Tibial nerve (tissue), 4 donors: ENCODE measurements at places on chromosomes 3 and 15. TPM values are rescaled to one million over a fixed set of nuclear protein-coding genes. Genes with fewer than 3 reads are reported as not detected.

SLC9A9 gene
- total RNA-seq, result 11.1 TPM

ZIC4 gene
- total RNA-seq, result not detected

HESX1 gene
- total RNA-seq, result 3.6 TPM

LSAMP gene
- total RNA-seq, result 4.0 TPM

RBSN gene
- 35.4 TPM for total RNA-seq

- no peak for DNase-seq
Observed at GRCh38 chr3:50269977-50270413, 1.0 kb downstream of the SEMA3B start.

GRCh38 chr15:78047761-78048627 is 29.5 kb downstream of the TBC1D2B start:
- no peak for DNase-seq

GRCh38 chr3:194032828-194033435 is 103.0 kb upstream of the HES1 start:
- no peak for DNase-seq

DNA sequence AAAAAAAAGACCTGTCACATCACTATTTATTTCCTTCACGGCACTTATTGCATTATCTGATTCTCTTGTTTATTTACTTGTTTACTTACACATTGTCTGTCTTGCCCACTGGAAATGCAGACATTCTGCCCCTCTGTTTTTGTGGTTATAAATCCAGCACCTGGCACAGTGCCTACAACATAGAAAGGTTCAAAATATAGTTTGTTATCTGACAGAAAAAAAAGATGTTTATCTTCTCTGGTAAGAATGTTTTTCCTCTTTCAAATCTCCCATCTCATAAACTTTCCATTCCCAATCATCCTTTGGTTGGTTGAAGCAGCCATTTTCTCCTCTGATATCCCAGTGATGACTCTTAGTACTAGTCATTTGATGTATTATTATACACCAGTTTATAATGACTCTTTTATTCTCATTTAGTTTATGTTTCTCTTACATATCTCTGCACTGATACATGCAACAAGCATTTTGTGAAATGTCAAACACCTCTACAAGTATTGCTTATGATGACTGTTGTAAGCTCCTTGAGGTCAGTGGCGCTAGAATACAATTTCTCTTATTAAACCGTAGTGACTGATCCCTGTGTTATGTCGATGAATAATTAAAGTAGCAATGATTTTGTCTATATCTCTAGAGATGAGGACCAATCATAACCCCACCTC is 398.4 kb upstream of the TBL1XR1 start:
- no peak for DNase-seq

- DNase-seq, result no peak
Observed at GRCh38 chr15:25785641-25786025, 77.5 kb downstream of the ATP10A start.

DNA sequence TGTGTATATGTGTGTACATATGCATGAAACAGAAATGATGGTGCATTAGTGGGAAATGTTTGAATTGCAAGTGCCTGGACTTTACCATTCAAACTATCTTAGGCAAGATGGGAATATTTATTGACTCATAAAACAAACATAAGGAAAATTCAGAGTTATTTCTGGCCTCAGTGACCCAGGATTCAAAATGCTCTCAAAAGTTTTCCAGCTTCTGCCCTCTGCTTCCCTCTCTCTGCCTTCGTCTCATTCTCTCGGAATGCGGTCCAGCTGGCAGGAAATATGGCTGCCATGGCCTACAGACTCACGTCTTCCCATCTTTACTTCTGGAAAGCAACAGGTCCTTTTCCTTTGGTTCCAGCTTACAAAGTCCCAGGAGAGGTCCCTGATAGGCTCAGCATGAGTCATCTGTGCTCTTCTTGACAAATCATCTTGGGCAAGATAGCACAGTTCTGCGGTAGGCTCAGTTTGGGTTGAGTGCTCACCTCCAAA is 8.7 kb upstream of the ZNF774 start:
- no peak for DNase-seq

DNA sequence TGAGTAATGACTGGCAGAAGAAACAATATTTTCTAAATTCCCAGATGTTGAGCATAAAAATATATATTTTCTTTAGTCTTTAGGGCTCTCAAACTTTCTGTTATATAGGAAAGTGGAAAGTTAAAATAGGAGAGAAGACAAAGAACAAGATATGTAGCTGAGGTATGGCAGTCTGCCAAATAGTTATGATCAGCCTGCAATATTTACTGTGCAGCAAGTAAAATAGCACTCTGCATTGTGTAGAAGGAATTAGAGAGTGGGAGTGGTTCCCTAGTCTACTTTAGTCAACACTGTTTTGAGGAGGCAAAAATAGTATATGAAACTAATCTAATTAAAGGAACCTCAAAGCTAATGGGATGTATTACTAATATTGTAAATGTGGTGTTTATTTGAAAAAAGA is 978.1 kb upstream of the ALCAM start:
- no peak for DNase-seq

- DNase-seq, result no peak
Observed at GRCh38 chr3:5891711-5892110, 704.2 kb downstream of the EDEM1 start.
